Activated CD4-positive, alpha-beta memory T cell treated with anti-CD3 and anti-CD28 coated beads, Interleukin-2, amount 10 ng/mL, durations not matched to agents 7 days and 5 days (primary cell): ENCODE measurements at places on chromosomes 5 and 9. TPM values are rescaled to one million over a fixed set of nuclear protein-coding genes. Genes with fewer than 3 reads are reported as not detected.

Gene TMEM174
- not detected for total RNA-seq

Gene FAM120A
- total RNA-seq: 133 TPM

DNA sequence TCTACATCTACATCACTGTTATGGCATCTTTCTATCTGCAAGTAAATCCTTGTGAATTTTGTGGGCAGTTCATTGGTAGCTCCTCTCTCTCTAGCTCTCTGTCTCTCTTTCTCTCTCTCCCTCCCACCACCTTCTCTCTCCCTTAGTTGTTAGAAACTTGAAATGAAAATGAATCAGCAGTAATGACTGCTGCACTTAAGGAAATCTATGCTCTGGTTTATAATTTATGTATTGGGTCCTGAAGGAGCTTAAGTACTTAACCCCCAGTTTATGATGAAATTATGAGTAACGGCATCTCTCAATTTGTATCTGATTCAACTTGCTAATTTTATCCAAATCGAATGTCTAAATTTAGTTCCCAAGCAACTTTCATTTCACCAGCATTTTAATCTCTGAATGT is 52.0 kb upstream of the PTGER4 start:
- DNase-seq: no peak
- peaks cover 8% of the 10 kb centered on the region for H3K36me3 ChIP-seq
- peaks cover 9% of the 10 kb centered on the region for H3K4me1 ChIP-seq

DNA sequence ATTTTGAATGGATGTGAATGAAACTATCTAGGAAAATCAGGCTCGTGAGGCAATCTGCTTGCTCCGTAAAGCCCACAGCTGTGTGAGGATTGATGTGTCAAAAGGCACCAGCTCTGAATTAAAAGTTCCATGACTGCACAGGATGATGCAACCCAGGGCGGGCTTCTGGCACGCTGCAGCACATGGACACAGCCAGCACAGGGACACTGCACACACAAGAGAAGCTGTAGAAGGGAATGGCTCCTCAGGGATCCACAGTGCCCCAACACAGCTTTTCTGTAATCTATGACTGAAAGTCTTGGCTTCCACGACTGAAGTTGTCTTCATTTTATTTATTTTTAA is 151.0 kb downstream of the GCNT1 start:
- H3K36me3 ChIP-seq: no peaks in the 10 kb centered on the region
- H3K27ac ChIP-seq: no peak overlapping the region
- H3K27me3 ChIP-seq: peaks cover 6% of the 10 kb centered on the region
- no peak for DNase-seq
- no peak overlapping the region for H3K4me3 ChIP-seq

DNA sequence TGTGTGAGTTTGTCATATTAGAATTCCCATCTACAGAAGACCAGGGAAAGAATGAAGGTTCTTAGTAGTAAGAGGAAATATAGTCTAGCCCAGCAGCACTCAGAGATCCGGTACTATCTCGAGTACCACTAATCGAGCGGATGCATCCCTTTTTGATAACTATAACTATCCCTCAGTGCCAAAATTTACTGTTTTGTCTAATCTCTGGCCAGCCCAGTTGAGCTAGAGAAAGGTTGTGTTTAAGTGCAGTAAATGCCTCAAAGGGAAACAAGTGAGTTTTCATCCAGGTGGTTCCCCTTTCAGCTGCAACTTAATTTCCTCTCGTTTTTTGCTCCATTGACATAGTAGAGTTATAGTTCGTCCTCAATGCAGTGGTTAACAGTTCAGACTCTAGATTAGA is 146.7 kb downstream of the GPBP1 start:
- H3K27me3 ChIP-seq: peaks cover 7% of the 10 kb centered on the region
- no peak overlapping the region for H3K4me3 ChIP-seq
- H3K36me3 ChIP-seq: no peaks in the 10 kb centered on the region
- no peak overlapping the region for H3K27ac ChIP-seq

- no peak overlapping the region for H3K4me3 ChIP-seq
- no peak for DNase-seq
- H3K27ac ChIP-seq: no peak overlapping the region
Measured at GRCh38 chr5:168755548-168756093, 176.5 kb upstream of the PANK3 start.

DNA sequence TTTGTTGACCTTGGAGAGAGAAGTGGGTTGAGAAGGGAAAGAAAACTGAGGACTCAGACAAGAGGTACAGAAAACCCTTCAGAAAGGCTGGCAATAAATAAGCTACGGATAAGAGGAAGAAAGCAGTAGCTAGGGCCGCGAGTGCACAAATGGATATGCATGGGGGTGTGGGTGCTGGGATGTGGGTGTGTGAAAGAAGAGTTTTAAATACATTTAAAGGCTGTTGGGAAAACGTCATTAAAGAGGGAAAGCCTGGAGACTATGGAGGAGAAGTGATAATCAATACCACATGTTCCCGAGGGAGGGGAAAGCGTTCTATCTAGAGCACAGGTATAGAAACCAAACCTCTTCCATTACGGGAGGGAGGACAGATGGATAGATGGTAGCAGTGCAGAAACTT is 177.2 kb downstream of the TSSK1B start:
- no peaks in the 10 kb centered on the region for H3K36me3 ChIP-seq
- H3K27me3 ChIP-seq: no peaks in the 10 kb centered on the region
- H3K4me1 ChIP-seq: no peaks in the 10 kb centered on the region
- H3K4me3 ChIP-seq: no peak overlapping the region
- no peak overlapping the region for H3K27ac ChIP-seq
